Stimulated activated CD8-positive, alpha-beta memory T cell treated with anti-CD3 and anti-CD28 coated beads, Interleukin-7, amount 100 ng/mL, for 4 hours (primary cell): ENCODE measurements at places on chromosomes 2 and 18.

GRCh38 chr2:160934991-160935390, 225.2 kb upstream of the TANK start:
- no peak for DNase-seq

GRCh38 chr2:99377879-99378278, 40.7 kb downstream of the EIF5B start:
- DNase-seq: no peak

- DNase-seq: no peak
Measured at GRCh38 chr2:20596193-20596972, 54.5 kb downstream of the HS1BP3 start.

GRCh38 chr2:60053791-60054190, 499.7 kb downstream of the BCL11A start:
- no peak for DNase-seq

- no peak for DNase-seq
Measured at GRCh38 chr2:208222351-208222750, 32.5 kb downstream of the IDH1 start.

DNA sequence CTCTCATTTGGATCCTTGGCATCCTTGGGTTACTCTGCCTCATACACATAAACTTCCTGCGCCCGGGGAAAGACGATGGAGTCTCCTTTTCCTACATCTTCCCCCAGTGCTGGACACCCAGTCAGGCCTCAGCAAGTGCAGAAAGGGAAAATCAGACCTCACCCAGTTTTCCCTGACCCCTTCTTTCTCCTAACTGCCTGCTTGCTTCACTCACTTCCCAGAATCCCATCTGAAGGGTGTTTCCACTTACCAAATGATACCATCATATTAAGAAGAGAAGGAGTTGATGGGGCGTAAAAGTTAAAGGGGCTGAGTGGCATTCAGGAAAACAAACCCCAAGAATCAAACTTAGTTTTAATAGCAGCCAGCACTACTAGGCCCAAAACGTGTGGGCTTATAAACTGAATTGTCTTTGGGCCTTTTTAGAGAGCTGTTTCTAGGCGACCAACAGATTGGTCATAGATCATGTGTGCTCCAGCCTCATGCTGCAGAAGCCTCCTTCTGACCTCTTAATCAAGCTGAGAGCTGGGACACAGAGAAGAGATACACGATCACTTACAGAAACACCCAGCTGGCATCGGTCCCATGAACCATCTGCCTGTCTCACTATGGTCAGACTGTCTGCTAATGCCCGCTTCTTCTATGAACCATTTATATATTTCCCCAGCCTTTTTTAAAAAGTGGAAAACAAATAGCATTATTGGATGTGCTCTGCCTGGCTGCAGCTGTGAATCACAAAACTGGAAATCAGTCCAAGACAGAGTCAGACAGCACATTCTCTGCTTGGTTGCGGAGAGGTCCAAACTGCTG, 165.7 kb upstream of the SLC14A2 start:
- DNase-seq: no peak

DNA sequence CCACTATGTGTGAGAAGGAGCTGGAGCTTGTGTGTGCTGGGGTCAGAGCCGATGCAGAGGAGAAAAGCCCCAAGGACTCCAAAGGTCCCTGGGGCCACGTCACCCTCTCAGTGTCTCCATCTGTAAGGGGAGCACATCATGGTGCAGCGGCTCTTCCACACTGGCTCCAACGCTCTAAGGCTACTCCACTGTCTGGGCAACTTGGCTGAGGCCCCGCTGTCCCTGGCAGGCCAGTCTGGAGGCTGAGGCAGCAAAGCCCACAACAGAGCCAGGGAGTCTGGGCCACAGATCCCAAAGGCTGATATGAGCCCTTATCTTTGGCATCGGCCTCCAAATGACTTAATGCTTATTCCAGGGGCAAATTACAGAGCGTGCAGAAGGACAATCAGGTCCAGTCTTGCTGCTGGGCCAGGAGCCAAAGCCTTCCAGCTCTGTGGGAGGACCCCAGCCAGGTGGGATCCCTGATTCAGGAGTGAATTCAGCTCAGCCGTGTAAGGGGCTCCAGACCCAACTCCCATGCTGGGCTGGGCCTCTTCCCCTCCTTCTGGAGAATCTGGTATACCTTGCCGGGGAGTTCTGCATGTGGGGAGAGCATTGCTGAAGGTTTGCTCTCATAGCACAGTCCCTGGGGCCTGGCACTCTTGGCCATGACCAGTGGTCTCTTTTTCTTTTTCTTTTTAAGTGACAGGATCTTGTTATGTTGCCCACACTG, 1.8 kb upstream of the DUSP2 start:
- DNase-seq: no peak

DNA sequence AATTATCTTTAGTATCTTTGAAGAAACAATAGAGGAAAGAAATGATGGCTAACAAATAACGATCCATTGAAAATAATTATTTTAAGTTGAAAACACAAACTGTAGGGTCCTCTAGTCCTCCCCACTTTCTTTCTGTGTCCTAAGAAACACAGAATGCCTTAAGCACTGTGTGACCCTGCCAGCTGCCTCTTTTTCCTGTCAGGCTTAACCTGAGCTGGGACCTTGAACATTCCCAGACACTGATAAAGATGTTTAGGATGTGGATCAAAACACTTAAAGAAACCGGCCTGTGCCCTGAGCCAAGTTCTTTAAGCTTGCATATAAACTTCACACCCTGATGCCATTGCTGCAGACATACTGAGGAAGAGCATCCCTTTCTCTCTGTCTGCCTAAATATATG, 755.4 kb upstream of the VRK2 start:
- no peak for DNase-seq

GRCh38 chr2:240959214-240959940, 39.0 kb upstream of the SNED1 start:
- DNase-seq: no peak

DNA sequence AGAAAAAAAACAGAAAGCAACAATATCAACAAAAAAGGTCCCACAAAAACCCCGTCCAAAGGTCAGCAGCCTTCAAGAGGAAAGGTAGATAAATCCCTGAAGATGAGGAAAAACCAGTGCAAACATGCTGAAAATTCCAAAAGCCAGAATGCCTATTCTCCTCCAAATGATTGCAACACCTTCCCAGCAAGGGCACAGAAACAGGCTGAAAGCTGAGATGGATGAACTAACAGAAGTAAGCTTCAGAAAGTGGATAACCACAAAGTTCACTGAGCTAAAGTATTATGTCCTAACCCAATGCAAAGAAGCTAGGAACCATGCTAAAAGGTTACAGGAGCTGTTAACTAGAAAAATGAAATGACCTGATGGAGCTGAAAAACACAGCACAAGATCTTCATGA, 226.4 kb upstream of the DSEL start:
- no peak for DNase-seq

GRCh38 chr18:79422022-79422782, 26.5 kb downstream of the NFATC1 start:
- DNase-seq: no peak

DNA sequence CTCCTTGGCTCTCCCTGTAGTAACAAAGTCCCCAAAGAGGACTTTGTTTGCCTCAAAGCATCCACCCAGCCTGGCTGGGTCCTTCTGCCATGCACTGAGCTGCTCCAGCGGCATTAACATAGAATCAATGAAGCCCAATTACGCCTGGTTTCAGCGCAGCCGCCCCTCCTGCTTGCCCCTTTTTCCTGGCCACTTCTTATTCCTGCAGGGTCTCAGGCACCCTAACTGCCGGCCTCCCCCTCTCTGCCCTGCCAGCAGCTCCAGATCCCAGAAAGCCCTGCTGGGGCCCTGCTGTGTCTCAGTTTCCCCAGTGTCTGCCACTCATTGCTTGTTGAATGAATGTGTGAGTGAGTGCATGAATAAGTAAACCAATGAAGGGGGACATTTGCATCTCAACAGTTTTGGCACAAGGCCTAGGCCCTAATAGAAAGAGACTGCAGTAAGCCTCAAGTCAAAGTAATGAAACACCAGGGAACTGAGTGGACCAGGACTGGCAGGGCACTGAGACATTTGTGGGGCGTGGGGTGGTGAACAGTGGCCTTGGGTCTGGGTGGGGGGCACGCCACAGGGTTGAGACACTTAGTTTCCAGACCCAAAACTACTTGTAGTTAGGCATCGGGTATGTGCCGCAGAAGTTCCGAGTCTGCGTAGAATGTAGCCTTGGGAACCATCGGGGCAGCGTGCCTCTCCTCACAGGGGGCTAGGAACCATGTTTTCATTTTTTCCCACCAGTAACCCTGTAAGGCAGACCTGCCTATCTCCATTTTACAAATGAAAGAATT, 60.6 kb downstream of the SMAD7 start:
- no peak for DNase-seq

DNA sequence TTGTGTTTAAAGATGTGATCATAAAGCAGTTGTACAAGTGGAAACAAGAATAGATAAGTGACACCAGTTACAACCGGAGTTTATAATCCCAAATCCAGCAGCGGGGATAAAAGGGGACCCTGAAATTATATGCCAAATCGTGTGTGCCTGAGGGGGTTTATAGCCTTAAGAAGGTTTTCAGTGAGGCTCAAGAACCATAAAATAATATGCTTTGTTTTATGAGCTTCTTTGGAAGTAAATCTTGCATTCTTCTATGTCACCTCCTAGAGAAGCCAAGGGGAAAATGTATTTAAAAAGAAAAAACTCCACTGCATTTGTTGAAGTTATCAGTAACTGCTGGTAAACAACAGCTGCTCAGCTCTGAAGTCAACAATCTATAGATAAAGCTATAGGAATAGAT, 25.8 kb upstream of the MAP3K20 start:
- DNase-seq: no peak

- no peak for DNase-seq
Measured at GRCh38 chr2:201882353-201883090, 76.2 kb downstream of the CDK15 start.

DNA sequence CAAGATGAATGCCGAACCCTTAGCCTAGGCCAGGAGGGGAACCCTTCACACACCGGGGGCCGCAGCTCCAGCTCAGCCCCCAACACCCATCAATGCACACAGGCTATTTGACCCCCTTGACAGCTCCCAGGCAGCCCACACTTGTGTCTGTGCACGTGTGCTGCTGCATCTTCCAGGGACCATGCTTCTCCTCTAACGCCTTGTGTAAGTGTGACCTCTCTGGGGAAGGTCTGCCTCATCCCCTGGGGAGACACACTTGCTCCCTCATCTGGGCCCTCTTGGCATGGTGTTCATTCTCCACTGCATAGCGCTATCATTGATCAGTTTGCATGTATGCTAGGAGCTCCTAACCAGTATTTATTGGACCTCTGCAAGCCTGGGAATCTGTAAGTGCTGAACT, 120.0 kb upstream of the FHL2 start:
- no peak for DNase-seq

GRCh38 chr2:74584088-74584645, 29.6 kb downstream of the DOK1 start:
- no peak for DNase-seq

DNA sequence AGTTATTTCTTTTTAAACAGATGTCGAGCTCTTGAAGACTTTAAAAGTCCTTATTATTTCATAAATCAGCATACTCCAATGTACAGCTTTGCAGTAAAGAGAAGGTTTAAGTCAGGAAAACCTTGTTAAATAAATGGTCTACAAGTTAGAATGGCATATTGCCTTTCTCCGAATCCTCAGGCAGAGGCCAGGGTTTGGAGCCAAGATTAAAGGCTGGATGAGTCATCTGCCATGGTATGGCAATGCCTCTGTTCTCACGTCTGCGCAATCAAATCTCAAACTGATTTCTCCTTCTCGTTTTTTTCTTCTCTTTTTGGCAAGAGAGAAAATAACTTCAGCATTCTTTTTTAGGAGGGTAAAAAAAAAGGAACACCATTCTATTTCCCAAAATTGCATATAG, 5.6 kb upstream of the KCNJ3 start:
- DNase-seq: no peak

DNA sequence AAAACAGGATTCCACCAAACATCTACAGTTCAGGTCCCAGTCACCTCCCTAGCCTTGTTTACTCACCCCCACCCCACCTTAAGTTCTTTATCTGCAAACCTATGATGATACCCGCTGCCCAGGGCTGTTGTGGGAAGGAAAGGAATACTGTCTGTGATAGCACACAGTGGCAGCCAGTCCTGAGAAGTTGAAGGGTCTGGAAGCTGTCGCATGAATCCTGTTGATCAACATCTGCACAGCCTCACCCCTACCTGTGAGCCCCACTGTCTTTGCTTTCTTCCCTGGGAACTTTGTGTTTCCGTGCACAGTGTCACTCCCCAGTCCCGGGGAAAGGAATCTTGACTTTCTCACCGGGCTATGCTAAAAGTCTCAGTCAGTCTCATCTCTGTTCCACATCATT, 160.7 kb upstream of the EPAS1 start:
- no peak for DNase-seq

DNA sequence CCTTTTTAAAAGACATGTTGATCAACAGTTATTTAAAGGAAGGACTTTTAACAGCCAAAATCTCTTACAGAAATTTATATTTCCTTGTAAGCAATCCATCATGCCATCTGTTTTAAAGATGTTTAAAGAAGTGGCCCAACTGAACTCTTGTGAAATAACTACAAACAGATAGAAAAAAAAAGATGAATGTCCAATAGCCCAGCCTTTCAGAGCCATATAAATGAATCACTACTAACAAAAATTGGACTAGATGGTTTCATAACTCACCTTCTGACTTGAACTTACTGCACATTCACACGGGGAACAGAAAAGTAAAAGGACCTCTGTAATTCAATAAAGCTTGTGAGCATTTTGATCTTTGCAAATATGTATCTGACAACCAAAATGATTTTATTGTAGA, 319.0 kb upstream of the CHAC2 start:
- no peak for DNase-seq

DNA sequence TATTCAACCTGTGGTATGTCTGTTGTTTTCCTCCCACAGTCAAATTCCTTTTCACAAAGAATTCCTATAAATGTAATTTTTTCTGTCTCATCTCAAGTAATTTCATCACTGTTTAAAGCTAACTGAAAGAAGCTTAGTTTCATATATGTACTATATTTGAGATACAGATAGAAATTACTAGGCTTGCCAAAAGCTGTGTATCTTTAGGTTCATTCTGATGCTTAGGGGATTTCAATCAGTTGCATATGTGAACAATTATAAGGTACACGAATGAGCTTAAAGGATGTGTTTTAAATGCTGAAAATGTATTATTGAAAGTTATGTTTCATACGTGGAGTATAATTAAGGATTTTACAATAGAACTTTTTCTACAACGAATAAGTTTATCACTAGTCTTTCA, 59.2 kb upstream of the DSG1 start:
- no peak for DNase-seq

- DNase-seq: no peak
Measured at GRCh38 chr2:225543626-225544025, 144.1 kb downstream of the NYAP2 start.
